ENCODE measurements at places on chromosomes 4 and X. TPM values are rescaled to one million over a fixed set of nuclear protein-coding genes. Genes with fewer than 3 reads are reported as not detected.

GRCh38 chr4:86791126-86791525, 58.1 kb downstream of the SLC10A6 start:
- DNase-seq, result no peak

DNA sequence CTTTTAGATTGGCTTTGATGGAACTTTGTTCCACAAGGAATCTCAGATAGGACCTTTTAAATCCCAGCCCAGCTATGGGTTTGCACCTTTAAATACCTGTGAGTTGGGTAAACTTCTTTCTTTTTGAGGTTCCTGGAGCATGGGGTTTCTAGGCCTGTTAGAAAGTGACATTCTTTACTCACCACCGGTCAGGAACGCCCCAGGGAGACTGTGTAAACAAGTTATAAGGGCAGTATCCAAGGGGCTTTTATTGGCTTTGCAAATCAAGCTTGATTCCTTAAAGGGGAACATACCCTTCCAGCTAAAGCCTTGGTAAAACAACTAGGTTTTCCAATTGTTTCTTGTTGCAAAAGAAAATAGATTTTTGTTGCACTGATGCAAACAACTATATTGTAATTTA, 93.4 kb downstream of the TENT5D start:
- DNase-seq, result no peak

GRCh38 chr4:79390890-79391289, 17.1 kb downstream of the GK2 start:
- no peak for DNase-seq

GRCh38 chrX:101359966-101360365, 11.4 kb upstream of the TIMM8A start:
- DNase-seq, result no peak

GRCh38 chr4:73248416-73248815, 10.2 kb downstream of the ANKRD17 start:
- no peak for DNase-seq

GATA1 gene
- total RNA-seq, result not detected

- no peak for DNase-seq
These were observed 914.8 kb upstream of the GRIA3 start for GRCh38 chrX:122269243-122269781.

DNA sequence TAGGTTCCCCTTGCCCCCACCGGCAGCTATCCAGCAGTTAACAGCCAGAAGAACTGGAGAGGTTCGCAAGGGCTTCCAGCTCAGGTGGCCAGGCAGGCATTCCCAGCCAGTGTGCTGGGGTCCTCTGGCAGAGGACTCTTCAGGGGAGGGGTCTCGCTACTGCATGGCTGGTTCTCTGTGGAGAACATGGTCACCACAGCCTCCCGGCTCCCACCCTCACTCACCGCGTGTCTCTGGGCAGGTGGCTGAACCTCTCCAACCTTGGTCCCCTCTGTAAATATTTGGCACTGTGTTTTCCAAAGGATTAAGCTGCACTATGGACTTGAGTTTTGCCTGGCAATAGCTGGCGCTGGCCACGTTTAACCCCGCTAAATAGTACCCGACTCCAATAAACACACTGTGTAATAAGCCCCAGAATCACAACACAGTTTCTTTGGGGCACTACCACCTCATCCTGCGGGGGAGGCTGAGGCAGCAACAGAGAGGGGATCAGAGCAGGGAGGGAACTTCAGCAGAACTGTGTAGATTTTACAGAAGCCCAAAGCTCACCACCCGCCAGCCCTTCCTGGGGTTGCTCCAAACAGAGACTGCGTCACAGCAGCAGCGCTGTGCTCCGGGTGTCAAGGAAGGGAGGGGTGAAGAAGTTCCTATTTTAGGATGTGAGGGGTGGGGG, 15.2 kb downstream of the BCOR start:
- no peak for DNase-seq

GRCh38 chr4:104489731-104490095, 5.0 kb downstream of the CXXC4 start:
- no peak for DNase-seq
